ENCODE measurements at places on chromosomes 2 and 18.

GRCh38 chr18:27599202-27599829 is 414.2 kb upstream of the CHST9 start:
- no peak for DNase-seq

GRCh38 chr2:1722692-1723091 is 21.6 kb downstream of the PXDN start:
- no peak for DNase-seq

DNA sequence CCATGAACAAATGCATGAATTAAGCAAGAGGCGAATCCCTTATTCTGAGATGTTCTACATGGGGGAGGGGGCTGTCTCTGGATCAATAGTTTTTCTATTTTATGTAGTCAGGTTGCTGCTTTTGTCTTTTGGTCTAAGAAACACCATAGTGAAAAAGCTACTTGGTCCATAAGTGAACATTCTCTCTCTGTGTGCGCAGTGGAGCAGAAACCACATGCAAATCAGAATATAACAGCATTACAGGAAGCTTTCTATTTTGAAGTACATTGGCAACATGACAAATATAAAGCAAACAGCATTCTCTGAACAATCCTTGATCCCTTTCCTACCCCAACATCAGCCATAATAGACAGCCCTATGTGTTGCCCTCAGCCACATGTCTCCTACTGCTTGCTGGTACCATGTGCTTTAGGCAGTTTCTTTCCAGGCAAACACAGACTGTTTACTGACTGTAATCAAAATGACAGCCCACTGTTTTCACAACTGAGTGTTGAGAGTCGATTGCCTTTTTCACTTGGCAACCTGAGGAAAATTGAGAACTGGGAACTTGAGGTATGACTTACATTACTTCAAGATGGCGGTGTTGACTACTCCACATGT is 10.6 kb downstream of the SCN3A start:
- DNase-seq = peak; percentile 79

DNA sequence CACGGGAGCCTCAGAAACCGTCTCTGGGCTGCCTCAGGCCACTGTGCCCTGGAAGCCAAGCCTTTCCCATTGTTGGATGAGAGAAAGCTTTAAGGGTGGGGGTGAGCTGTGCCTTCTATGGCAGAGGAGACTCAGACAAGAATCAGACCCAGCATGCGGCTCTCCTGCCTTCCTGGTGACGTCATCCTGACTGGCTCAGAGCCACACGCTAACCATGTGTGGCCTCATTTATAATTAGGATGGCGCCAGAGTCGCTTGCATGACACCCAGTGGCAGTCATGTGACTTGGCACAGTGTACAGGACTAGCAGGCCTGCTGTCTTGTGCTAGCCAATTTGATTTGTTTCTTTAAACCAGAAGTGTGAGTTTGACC is 99.1 kb downstream of the SH3BP4 start:
- peak; percentile 86 for DNase-seq

- DNase-seq = no peak
Measured at GRCh38 chr2:43106559-43107527, 119.6 kb downstream of the ZFP36L2 start.

DNA sequence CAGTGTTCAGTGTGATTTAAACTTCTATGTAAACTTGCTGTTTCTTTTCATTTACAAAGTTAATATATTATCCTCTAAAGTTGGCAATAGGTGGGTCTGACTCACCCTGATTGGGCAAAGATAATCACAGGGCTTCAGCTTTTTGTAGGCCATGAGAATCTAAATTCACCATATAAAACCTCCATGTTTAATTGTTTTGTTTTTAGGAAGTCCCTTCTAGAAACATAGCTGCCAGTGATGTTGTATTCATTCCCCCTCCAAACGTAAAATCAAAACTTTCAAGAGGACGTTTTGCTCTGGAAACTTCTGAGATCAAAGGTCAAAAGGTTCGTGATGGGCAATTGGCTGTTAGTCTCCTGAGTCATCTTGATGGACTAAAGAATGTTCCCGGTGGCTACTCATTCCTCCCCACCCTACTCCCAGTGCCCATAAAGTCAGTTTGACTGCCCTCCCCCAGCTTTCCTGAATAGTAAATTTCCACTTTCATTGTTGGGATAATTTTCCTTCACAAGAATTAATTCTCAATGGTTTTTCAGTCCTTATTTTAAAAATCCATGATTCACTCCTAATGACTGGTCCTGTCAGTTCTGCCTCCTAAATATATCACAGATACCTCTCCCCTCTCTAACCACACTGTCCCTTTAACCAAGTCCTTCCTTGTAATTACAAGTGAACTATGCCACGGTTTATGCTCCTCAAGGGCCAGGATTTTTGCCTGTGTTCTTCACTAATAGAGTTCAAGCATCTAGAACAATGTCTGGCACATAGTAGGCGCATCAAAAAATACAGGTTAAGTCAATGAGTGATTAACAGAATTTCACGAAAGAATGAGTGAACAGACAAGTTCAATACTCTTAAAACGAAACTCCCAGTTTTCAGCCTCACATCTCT is 164.4 kb upstream of the VRK2 start:
- no peak for DNase-seq

- no peak for DNase-seq
Measured at GRCh38 chr18:43934322-43934721, 657.0 kb upstream of the SYT4 start.

DNA sequence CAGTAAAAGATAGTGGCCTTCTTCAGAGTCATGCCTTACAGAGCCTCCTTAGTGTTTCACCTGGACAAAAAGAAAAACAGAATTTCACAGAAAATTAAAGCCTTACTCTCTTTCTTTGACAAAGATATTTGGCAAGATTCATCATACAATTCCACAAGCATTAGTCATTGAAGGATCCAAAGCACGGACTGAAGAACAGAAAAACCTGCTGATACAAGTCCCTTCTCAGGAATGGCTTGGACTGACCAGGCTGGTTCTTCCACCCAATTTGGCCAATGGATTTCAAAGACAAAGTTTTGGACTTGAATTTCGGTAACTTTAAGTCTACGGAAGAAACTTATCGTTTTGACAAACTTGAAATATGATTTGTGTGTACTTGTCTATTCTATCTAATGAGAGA is 39.1 kb upstream of the GALNT3 start:
- no peak for DNase-seq

DNA sequence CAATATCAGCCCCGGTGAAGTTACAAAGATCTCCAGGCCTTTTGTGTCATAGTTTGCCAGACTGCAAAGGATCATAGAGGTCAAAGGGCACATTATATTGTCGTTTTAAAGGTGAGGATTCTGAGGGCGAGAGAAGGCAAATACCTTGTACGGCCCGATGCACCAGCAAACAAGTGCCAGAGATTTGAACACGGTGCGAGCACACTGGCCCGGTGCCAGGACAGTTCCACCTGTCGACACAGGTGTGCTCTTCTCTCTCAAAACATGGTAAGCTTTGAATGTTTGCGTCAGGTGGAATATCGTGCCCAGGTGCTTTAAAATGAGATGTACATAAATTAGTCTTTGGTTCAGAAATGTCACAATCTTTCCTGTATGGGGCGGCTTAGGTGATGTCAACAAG is 776.1 kb upstream of the ID2 start:
- no peak for DNase-seq

DNA sequence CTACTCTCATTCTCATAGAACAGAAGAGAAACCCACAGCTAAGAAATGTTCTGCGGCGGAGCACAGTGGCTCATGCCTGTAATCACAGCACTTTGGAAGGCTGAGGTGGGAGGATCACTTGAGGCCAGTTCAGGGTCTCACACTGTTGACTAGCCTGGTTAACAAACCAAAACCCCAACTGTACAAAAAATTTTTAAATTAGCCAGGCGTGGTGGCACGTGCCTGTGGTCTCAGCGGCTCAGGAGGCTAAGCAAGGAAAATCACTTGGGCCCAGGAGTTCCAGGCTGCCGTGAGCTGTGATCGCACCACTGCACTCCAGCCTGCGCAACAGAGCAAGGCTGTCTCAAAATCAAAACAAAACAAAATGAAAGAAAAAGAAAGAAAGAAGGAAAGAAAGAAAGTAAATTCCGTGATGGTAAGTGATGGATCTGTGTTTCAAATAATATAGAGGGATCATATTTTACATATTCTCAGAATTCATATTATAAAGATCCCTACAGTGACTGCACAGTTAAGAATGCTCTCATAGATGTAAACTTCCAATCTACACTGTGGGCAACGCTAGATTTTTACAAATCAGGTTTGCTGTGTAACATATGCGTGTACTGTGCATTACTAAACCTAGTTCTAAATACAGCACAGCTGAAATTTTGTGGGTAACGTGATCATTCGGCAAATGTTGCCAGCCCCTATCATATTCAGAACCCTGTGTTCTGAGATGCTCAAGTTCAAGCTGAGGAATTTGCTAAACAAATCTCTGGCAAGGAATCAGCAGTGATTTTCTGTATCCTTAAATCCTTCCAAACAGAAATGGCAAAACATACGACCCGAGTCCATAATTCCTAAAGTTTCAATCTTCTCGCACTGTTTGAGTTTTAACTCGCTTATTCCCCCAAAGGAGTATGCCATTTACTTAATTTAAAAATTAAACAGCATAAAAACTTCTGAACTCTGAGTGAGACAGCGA is 1.2 kb upstream of the RAB12 start:
- DNase-seq = no peak

- no peak for DNase-seq
Measured at GRCh38 chr2:234864506-234864905, 87.3 kb upstream of the SH3BP4 start.

- no peak for DNase-seq
Measured at GRCh38 chr18:55407191-55407590, 180.8 kb downstream of the TCF4 start.

DNA sequence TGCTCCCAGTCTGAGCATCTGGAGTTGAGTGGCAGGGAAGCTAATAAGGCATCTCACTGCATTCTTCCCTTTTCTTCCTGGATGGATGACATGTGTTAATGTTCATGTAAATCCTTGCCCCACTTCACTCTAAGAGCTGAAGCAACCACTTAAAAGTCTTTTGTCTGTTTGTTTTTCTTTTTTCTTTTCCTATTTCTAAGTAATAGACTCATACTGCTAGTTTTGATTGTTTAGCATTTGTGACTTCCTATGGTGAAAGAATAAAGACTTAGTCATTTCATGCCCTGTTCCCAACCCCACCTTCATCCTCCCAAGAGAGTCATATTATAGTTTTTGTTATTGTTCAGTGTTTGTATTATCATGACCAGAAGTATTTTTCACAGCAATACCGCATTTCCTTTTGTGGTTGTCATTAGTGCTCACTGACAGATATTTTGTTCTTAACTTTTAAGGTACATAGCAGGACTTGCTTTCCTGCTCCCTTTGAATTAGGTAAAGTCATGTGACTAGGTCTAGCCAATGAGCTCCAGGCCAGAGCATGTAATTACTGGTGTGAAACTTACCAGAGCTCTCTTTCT is 18.1 kb upstream of the SPP2 start:
- no peak for DNase-seq

GRCh38 chr2:79576451-79576850 is 63.6 kb downstream of the CTNNA2 start:
- DNase-seq = no peak

- no peak for DNase-seq
Measured at GRCh38 chr18:13319629-13320028, 101.1 kb downstream of the LDLRAD4 start.

DNA sequence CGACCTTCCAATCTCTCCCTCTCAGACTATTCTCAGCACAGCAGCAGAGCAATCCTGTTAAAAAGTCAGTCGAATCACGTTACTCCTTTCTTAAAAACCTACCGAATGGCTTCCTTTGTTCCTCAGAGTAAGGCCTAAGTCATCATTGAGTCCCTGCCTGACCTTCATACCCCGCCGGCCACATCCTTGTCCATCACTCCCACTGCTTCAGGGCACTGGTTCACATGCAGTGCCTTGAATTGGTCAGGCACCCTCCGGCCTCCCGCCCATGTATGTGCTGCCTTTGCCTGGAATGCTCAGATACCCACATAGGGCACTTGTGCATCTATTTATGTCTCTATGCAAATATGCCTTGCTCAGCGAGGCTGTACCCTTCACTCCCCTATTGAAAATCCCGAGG is 206.4 kb downstream of the DLGAP1 start:
- DNase-seq = no peak

DNA sequence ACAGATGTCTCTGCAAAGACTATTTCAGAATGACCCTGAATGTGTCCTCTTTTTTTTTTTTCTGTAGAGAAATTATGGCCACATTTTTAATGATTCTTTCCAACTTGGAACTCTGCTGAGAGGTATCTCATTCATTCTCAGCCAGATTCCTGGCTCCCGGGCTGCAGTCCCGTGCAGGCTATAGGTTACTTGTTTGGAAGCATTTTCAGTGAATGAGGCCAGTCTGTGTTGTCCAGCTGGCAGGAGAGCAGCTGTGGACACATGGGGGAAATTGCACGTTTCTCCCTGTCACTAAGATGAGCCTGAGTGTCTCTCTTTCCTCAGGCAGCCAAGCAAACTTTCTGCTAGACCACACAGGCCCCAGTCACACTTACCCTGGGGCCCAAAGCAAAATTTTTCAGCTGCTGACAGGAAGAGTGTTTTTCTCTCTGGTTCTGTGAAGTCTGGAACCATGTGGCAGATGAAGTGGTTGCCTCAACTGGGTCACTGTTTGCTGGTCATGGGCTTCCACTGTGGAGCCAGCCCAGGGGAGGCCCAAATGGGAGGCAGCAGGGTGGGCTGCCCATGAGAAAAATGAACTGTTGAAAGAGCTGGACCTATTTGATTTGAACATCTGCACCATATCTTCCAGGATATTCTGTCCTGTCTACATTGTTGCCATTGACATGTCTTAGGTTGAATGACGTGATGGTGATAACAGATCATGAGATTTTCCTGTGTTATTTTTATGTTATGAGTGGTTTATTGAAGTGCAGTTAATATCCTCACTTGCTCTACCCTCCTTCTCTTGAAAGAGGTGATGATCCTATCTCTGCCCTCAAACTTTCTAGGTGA is 431.2 kb downstream of the LPIN1 start:
- no peak for DNase-seq

DNA sequence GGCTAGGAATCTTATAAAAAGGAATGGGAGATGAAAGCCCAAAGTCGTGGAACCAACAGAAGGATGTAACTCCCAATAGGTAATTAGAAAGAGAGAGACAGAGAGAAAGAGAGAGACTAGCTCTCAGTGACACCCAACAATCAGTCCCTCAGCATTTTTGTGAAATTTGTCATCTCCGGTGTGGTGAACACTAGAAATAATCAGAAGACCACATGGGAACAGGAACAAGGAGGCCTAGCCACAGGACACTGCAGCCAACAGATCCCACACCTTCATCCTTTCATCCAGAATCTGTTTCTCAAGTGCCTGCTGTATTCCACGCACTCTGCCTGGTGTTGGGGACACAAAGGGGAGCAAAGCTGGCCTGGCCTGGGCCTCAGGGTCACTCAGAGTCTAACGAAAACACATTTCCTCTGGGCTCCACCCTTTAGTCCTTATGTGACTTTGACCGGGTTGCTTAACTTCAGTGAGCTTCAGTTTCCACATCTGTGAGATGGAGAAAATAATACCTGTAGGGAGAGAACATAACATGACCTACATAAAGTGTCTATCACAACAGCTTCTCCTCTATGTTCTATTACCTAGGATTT is 53.1 kb downstream of the EHD3 start:
- DNase-seq = no peak

- DNase-seq = no peak
Measured at GRCh38 chr2:56309626-56310170, 125.9 kb downstream of the CCDC85A start.
